CD4-positive, alpha-beta T cell treated with Interleukin-12 subunit alpha and Interleukin-12 subunit beta, for 1 hour (primary cell): ENCODE measurements at places on chromosomes 4 and X.

GRCh38 chr4:154559494-154560418, 3.1 kb upstream of the FGB start:
- peak; percentile 21 for DNase-seq

GRCh38 chrX:78307665-78308064, 19.7 kb downstream of the CYSLTR1 start:
- no peak for DNase-seq

DNA sequence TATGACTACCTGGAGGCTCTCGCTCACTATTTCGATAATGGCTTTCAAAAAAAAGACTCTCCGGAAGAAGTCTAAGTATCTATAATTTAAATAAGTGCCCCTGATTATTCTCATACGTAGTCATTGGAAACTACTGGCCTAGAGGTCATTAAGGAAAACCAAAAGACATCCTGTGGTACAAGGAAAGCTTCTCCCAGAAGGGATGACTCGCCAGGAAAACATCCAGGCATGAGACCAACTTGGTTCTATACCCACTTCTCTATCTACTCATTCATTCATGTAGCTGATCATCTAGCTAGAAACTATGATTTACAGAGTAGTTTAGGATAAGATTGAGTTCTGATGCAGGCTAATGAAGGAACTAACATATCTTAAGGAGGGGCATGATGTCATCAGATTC, 37.7 kb downstream of the SOX3 start:
- DNase-seq: no peak

- no peak for DNase-seq
Observed at GRCh38 chr4:13701937-13702446, 74.5 kb upstream of the BOD1L1 start.

- DNase-seq: no peak
Observed at GRCh38 chrX:133511041-133511440, 95.8 kb upstream of the GPC4 start.

DNA sequence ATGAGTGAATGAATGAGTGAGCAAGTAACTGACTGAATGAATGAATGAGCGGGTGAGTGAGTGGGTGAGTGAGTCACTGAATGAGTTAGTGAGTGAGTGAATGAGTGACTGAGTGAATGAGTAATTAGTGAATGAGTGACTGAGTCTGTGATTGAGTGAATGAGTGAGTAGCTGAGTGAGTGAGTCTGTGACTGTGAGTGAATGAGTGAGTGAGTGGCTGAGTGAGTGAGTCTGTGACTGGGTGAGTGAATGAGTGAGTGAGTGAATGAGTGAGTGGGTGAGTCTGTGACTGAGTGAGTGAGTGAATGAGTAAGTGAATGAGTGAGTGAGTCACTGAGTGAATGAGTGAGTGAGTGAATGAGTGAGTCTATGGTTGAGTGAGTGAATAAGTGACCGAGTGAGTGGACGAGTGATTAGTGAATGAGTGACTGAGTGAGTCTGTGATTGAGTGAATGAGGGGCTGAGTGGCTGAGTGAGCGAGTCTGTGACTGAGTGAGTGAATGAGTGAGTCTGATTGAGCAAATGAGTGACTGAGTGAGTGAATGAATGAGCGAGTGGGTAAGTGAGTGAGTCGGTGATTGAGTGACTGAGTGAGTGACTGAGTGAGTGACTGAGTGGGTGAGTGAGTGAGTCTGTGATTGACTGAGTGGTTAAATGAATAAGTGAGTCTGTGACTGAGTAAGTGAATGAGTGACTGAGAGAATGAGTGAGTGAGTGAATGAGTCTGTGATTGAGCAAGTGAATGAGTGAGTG, 223.0 kb upstream of the PSAPL1 start:
- DNase-seq: no peak

- no peak for DNase-seq
Observed at GRCh38 chr4:99483636-99484035, 27.2 kb upstream of the C4orf17 start.

GRCh38 chrX:40524423-40524822, 56.3 kb upstream of the ATP6AP2 start:
- DNase-seq: no peak

- DNase-seq: no peak
Observed at GRCh38 chr4:176767183-176767582, 25.5 kb downstream of the VEGFC start.

- no peak for DNase-seq
Observed at GRCh38 chr4:98996056-98996764, 689 bp downstream of the METAP1 start.

DNA sequence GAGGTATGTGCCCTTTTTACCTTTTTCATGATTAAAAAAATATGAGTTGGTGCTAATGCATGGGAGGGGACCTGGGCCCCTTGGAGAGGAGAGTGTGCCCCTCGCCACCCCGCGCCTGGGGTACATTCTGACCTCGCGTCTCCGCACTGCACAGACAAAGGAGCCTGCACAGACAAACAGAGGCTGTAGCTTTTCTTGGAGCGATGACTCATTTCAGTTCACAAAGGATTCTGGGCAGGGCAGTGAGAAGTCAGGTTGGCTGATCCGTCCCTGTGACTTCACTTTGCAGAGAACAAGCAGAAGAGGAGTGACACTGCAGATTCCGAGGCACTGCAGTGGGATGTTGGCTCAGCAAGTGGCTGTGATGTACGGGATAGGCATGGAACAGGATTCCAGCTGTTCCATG, 82.9 kb downstream of the STOX2 start:
- no peak for DNase-seq

- DNase-seq: no peak
Observed at GRCh38 chr4:135359128-135359527, 1157.5 kb upstream of the PABPC4L start.
